HFFc6 (cell line): ENCODE measurements at places on chromosomes 7 and 10.

- DNase-seq, result no peak
These were observed 44.0 kb downstream of the CCDC7 start for GRCh38 chr10:32489901-32490300.

- no peak for DNase-seq
These were observed at the start of gene TRIM24 for GRCh38 chr7:138460176-138460648. Gene TRIM24 (plus strand): TSS chr7:138460259. CDS start chr7:138460549, 290 bp downstream.

- DNase-seq, result no peak
These were observed 17.8 kb downstream of the ESYT2 start for GRCh38 chr7:158811461-158811860.

- no peak for DNase-seq
These were observed 33.7 kb downstream of the RAB18 start for GRCh38 chr10:27537787-27538186.

DNA sequence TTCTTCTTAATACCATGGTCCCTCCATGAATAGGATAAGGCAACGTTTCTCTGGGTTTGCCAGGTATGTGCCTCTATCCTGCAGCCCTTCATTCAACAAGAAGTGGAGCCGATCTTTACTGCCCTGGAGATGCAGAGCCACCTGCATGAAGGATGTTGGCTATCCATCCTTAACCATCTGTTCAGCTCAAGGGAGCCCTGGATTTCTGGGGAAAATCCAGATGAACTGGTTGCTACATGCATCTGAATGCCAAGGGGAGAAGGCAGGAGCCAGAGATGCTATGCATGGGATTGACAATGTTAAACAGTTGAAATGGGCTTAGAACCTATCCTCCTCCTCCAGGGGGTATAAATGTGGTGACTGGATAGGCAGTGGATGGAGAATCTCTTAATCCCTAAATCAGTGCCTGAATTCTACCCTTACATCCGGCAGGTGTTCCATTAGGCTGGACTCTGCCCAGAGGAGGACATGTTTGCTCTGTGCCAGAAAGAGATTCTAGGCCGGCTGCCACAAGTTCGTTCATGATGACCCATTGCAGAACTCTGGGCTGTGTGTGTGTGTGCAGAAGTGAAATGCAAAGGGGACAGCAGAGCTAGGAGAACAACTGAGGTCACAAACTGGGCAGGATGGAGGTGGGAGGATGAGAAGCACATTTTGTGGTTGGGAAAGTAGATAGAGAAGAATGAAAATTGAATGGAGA is 15.6 kb downstream of the CPED1 start:
- no peak for DNase-seq

DNA sequence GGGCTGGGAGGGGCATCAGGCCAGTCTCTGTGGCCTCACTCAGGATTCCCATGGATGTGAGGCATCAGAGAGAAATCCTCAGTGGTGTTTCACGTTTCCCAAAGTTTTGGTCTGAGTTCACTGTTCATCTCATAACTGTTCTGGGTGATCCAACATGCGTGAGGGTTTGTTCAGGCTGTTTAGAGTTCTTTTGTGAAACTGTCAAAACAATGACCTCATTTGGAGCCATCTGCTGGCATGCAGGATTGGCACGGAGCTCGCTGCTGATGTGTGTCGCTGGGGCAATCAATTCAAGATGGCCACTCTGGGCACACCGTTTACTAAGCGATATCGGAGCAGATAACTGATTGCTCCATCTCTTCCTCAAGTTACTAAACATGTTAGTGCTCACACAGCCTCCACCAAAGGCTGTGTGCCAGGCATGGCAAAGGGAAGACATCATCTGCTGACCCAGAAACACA is 365.6 kb downstream of the WDR11 start:
- no peak for DNase-seq

DNA sequence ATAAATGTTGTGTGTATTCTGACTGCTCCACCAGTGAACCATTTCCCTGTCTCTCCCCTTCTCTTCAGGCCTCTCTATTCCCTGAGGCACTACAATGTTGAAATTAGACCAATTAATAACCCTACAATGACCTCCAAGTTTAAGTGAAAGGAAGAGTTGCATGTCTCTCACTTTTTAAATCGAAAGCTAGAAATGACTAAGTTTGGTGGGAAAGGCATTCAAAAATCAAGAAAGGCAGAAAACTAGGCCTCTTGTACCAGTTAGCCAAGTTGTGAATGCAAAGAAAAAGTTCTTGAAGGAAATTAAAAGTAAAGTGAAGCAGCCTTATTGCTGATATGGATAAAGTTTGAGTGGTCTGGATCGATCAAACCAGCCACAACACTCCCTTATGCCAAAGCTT is 198.3 kb upstream of the YAE1 start:
- DNase-seq, result no peak

DNA sequence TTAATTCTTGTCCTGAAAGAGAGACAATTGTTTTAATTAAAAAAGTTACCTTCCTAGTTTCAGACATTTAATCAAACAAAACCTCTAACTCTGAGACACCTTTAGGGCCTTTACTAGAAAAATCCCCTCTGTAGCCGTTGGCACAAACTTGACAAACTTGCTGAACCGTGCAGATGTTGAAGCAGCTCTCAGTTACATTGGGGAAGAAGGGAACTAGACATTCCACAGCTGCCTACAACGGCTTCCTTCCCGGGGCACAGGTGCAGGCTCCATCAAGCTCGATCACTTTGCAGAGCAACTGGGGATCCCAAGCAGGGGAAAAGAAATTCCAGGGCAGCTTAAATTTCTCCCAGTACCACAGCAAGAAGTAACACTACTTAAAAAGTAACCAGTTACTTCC is 141.3 kb downstream of the SKAP2 start:
- DNase-seq, result no peak

DNA sequence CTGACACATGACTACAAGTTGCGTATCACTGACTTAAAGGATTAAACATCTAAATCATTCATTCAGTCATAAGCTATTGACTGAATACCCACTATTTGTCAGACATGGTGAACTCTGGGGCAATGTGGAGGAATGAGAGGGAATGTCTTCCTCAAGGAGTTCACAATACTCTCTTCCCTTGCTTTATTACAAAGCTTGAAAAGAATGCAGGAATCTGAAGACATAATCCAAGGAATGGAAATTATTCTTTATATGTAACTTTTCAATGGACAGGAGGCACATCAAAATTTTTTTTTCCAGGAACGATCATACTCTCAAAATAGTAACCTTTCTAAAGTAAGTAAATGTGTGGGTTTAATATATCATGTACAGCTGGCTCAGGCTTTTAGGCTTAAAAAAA is 111.9 kb downstream of the ATXN7L1 start:
- DNase-seq, result no peak
